ENCODE measurements at places on chromosomes 4 and X.

GRCh38 chr4:175767150-175767549 lies 44.9 kb downstream of the GPM6A start:
- DNase-seq = no peak

DNA sequence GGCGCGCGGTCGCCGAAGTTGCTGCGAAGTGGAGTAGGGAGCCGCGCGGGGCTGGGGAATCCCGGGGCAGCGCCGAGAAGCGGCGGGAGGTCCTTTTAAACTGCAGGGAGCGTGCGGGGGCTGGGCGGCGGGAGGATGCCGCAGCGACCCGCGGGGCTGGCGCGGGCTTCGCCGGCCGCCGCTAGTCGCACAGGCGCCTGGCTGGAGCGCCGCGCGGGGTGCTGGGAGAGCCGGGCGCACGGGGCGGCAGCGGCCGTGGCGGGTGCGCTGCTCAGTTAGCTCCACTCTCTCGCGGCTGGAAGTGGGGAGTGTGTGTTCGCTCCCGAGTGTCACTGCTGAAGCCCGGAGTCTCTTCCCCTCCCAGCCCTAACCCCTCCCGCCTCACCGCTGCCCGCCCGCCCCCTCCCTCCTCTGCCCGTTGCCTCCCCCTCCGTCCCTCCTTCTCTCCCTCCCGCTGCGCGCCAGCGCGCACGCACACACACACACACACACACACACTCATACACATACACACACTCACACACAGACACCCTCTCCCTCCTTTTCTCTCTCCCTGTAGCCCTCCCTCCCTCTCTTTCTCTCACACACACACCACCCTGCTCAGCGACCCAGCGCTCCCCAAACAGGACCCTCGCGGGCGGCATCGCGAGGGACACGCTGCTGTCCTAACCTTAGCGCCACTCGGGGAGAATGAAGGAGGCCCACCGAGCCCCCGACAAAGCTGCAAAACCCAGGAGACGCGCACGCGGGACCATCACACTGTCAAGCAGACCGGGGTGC lies at the start of gene NDNF:
NDNF (minus strand) TSS at position 312 of the 780 bp plus-strand sequence. CDS start 26,698 bp downstream, outside the sequence.
- DNase-seq = peak; percentile 41

GRCh38 chr4:13918991-13919441 lies 291.5 kb upstream of the BOD1L1 start:
- no peak for DNase-seq

DNA sequence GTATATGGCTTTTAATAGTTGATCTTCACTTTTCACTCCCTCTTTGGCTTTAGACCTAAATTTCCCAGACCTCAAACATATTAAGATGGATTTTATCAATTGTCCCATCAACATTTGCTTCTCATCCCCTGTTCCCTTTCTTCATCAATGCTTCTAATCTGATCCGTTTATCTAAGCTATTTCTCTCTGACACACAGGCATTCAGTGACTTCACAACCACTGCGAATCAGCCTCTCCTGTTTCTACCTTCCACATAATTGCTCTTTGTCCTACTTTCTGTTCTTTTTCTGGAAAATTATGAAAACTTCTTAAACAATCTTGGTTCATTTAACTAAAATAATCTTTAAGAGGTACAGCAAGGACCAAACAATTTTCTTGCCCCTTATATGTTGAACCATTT lies 115.2 kb downstream of the GLRA3 start:
- peak; percentile 47 for DNase-seq

DNA sequence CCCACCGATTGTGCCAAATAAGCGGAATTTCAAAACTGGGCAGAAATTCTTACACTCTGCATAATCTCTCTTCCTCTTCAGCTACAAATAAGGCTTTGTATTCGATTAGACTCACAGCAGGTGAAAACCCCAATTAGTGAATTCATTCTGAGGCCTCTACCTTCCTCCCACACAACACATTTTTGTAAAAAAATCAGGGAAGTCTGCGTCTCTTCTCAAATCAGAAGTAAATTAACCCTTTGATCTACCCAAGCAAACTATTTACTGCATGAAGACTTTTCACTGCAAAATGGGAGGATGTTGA lies 200.6 kb upstream of the FTHL17 start:
- DNase-seq = peak; percentile 35

DNA sequence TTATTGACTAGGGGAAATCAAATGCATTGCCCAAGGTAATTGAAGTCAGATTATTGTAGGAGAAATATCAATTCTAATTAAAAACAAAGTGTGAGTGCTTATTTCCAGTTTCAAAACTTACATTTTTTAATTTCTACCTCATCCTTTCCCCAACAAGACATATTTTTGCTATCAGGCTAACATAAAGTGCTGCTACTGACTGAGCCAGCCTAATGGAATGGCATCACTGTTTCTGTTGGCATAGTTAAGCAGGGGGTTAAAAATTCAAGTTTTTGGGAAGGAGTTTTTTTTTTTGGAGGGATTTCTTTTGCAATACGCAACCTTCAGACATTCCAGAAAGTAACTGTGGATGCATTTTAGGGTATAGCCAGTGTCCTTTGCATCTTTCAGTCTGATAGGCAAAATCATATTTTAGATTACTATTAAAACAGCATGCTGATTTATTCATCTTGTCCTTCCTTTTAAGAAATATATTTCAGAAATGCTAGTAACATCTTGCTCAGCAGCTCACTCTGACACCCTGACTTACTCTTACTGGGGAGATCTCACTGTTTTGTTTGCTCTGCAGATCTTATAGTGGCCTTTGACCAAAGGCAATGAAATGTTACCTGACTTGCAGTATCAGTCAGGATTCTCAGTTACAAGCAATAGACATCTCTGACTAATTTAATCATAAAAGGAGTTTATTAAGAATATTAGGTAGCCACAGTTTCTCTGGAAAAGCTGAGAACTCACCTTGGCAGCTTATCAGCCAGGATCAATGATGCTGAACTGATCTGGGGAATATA lies 24.4 kb downstream of the GAB1 start:
- DNase-seq = no peak

DNA sequence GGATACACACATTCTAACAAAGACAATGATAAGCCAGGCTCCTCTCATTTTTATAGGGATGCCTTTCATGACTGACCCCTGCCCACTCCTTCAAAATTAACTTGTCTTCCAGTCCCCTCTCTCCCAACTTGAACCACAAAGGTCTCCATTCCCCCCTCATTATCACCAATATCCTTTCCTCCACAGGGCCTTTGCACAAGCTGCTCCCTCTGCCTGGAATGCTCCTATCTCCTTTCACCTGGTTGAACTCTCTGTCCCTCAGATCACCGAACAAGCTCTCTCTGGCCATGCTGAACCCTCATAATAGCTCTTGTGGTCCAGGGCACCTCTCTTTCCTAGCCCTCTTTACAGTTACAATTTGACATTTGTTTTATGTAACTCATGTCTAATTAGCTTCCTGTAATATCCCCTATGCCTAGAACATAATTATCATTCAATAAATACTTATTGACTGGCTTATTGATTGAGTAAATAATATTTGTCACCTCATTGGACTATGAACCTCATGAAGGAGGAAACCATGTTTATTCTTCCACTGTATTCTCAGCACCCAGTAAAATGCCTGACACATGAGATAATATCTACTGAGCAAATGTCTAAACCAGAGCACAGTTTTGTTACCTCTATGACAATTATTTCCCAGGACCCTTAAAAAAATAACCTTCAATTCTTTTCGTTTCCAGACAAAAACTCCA lies 266.3 kb upstream of the RASGEF1B start:
- no peak for DNase-seq

DNA sequence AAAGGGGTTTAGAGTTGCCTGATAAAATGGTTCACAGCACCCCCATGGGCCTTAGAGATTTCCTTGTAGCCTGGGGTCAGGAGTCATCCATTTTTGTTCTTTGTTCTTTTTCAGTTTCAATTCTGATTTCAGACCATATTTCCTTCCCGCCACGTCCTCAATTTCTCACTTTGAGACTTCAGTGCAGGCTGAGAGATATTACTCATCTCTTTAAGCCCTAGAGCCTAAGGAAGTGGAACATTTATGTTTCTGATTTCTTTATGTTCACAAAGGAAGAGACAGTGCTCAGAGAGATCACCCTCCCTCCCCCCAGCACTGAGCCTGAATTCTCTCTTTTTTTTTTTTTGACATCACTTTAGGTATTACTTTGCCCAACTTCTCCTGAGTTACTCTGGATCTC lies 56.3 kb downstream of the MSN start:
- DNase-seq = no peak

GRCh38 chr4:1413204-1413663 lies 7.0 kb upstream of the NKX1-1 start:
- DNase-seq = no peak

DNA sequence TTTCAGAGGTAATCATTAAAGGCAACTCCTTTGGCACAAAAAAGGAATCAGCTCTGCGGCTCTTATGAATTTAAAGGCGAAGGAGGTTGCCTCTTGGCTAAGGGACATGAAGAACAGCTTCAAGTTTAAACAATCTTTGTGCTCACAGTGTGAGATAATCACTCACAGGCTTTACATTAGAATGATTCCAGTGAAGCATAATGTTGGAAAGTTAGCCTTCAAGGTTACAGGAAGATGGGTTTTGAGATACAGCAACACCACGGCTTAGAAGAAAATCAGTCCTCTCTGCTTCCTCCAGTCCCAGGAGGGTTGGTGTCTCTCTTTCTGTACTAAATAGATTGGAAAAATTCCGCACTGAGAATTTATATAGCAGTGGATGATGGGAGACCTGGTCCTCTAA lies 11.6 kb upstream of the SCD5 start:
- DNase-seq = no peak

DNA sequence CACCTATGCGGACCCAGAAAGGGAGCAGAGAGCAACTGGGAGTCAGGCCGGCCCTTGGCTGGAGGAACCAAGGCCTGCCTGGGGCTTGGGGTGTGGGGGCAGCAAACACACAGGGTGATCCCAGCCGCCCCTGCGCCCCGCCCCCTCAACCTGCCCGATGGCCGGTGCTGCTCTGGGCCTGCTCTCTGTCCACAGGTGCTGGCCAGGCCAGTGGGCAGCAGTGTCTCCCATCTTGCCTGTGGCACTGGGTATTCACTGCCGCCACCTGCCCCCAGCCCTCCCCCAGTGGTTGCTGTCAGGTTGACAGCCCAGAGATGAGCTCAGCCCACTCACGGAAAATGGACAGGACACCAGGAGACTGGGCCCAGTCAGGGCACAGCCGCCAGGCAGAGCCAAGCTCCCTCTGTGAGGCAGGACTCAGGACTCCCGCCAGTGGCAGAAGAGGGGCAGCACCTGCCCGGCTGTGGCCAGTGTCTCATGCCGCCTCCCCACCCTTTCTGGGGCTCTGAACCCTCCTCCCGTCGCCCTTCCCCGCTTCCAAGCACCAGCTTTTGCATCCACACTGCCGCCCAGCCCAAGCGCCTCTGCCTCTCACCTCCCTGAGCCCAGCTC lies 4.7 kb downstream of the NKX1-1 start:
- DNase-seq = no peak

DNA sequence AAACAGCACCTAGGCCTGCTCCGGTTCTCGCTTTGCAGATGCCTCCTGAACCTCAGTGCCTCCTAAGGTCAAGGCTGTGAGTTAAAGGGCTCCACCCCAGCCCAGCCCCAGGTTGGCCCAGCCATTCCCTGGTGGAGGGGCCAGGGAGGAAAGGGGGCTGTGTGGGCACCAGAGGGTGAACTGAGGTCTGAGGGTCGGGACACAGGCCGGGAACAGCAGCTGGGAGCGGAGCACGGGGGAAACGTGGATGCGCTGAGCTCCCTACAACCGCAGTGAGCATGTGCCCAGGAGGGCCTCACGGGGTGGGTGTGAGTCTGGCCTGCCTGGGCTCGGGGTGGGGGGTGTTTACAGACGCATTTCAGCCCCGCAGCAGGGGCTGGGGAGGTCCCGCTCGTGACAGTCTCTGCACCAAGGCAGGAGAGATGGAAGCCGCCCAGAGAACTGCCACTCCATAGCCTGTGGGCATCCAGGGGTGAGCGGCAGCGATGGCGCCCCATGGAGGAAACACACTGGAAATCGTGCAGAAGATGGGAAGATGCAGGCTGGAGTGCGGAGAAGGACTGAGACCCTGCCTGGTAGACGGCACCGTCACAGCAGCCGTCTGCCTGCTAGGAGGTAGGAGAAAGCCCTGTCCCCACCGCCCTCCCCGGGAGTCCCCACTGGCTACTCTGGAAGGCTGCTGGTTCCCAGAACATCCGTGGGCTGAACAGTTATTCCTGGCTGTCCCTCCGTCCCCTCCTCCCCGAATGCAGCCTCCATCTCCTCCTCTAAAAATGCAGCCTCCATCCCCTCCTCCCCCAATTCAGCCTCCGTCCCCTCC lies 9.9 kb upstream of the SLC25A6 start:
- DNase-seq = no peak

GRCh38 chr4:13430834-13431568 lies 53.1 kb downstream of the RAB28 start:
- DNase-seq = peak; percentile 66

- DNase-seq = no peak
Observed at GRCh38 chr4:131613824-131614216, 1535.3 kb upstream of the PCDH10 start.

DNA sequence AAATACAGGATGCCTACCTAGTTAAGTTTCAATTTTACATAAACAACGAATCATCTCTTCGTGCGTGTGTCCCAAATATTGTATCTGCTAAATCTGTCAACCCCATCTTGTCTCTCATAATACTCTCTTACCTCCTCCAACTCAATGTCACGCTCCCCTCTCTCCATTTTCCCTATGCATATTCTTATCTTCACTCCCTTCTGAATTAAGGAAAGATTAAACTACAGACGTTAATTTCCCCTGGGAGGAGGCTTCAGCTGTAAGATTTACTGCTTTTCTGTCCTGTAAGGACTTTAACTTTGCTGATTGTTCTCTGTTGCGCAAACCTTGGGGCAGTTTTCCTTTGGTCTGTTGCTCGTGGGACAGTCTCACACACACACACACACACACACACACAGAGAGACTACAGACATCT lies 455 bp upstream of the ABCB7 start:
- peak; percentile 11 for DNase-seq

DNA sequence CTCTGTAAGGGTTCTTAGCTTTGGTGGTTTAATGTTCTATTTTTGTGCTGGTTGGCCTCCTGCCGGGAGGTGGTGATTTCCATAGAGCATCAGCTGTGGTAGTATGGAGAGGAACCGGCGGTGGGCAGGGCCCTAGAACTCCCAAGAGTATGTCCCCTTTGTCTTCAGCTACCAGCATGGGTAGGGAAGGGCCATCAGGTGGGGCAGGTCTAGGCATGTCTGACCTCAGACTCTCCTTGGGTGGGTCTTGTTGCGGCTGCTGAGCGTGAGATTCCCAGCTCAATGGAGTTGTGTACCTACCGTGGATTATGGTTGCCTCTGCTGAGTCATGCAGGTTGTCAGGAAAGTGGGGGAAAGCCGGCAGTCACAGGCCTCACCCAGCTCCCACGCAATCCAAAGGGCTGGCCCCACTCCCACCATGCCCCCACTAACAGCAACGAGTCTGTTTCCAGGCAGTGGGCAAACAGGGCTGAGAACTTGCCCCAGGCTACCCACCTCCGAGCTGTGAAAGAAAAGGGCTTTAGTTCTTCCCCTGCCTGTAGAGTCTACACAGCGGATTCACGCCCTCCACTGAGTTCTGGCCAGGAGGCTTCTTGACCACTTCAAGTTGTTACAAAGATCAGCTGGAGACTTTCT lies 235.9 kb downstream of the RPA4 start:
- no peak for DNase-seq

- DNase-seq = no peak
Observed at GRCh38 chr4:88163336-88163735, 4.9 kb upstream of the ABCG2 start.

- DNase-seq = peak; percentile 83
Observed at GRCh38 chrX:53288189-53288588, 6.8 kb upstream of the IQSEC2 start.

- DNase-seq = no peak
Observed at GRCh38 chr4:118749347-118749988, 64.3 kb downstream of the METTL14 start.

GRCh38 chr4:79298484-79298883 lies 27.4 kb downstream of the NAA11 start:
- DNase-seq = no peak
